ENCODE measurements at places on chromosomes 16 and 17. TPM values are rescaled to one million over a fixed set of nuclear protein-coding genes. Genes with fewer than 3 reads are reported as not detected.

The KRT24 gene
- total RNA-seq = not detected

The VMP1 gene
- total RNA-seq = 137 TPM

The EXOC3L1 gene
- total RNA-seq = not detected

The PRSS36 gene
- total RNA-seq = 0.37 TPM

The KRTAP4-6 gene
- total RNA-seq = not detected

The SCNN1B gene
- total RNA-seq = not detected

The TPSAB1 gene
- total RNA-seq = not detected

The AOC3 gene
- total RNA-seq = 0.20 TPM

The SCIMP gene
- not detected for total RNA-seq

The MT1A gene
- 17.6 TPM for total RNA-seq

The ACSM2A gene
- not detected for total RNA-seq

The KRT36 gene
- total RNA-seq = not detected

The CES3 gene
- under 0.01 TPM for total RNA-seq
